ENCODE measurements at places on chromosomes 5 and 9.
A peak's percentile ranks its signal among the peaks of the same experiment; 100 is the strongest.

DNA sequence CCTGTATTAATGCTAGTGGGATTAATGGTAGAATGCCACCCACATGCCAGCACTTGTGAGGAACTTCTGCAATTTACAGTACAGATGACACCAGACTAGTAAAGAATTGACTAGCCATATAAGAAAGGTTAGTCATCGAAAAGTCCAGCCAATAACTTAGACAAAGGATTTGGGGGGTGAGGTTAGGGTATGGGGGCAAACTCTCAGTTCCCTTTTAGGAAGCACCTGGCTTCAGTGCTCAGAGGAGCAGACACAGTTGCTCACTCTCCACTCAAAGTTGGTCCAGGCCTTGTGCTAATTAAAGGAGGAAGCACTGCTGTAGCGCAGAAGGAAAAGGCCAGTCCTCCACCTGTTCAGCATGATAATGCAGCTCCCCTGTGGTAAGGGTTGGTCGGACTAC lies 25.2 kb downstream of the TGFBR1 start:
- DNase-seq, result no peak

DNA sequence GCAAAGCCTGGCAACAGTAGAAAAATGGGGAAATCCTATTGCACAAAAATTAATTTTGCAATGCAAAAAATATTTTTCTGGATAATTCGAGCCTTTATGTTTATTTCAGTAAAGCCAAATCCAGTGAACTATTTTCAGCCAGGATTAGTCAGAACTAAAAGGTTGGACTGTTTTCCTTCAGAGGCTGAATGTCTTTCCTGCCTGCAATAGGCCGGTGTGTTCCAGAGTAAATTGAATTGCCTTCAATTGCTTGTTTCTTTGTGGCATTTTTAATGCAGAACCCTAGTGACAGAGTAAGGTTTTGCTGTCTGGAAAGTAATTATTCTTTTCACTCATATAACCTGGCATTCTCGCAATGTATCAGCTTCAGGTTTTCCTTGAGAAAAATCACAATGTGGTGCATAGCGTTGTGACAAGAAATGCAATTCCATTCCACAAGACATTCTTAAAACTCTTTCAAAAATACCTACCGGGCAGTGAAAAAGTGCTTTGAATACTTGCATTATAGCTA lies 183.7 kb downstream of the GLIS3 start:
- no peak for DNase-seq

DNA sequence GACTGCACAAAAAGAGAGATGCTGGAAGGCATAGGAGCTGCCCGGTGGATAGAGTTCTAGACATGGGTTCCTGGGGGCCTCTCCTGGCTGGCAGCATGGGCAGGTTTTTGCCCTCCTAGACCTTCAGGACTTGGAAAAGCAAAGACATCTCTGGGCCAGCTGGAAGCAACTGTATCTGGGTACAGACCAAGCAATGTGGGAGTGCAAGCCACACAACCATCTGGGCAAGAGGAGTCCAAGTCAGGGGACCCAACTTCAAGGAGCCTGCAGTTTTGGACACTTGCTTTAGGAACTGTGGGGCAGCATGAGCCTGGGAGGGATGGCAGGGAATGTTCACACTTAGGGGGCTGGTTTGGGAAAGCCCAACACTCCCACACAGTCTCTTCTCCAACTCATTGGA lies 323.3 kb downstream of the GADD45G start:
- no peak for DNase-seq

DNA sequence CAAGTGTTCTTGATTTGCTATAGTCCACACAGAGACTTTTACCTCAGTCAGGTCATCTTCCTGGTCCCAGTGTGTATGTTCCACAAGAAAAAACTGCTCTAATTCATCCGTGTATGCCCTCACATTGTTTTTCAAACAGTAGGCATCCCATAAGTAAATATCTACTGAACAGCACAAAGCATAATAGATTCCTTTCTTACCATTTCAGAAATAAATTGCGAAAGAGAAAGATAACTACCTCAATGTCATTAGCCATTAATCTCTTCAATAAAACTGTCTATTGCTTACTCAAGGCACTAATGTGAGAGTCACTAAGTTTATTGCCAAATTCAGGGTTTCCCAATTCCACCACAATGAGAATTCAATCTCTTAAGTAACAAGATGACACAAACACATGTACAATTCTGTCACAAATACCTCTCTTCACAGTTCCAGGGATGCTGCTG lies 9.6 kb downstream of the FBXW2 start:
- no peak for DNase-seq

- no peak for DNase-seq
These were observed 167.3 kb downstream of the TRPM3 start for GRCh38 chr9:70954126-70954525.

DNA sequence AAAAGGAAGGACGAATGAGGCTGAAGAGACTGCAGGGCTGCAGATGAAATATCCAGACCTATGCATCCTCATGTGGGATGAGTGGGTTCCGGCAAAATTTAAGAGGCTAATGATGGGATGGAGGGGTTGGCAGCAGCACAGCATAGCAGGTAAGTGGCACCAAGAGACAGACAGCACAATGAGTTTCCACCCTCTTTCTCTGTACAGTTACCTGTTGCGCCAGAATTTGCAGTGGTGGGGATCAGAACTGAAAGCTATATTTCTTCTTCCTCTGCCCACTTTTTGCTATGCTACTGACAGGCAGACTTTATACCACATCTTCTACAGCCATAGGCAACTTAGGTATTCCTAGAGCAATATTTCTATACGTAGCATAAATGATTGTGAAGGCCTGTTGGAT lies 227.0 kb downstream of the EPB41L4A start:
- DNase-seq, result no peak

GRCh38 chr5:178675922-178676321 lies 49.1 kb upstream of the CLK4 start:
- DNase-seq, result no peak

DNA sequence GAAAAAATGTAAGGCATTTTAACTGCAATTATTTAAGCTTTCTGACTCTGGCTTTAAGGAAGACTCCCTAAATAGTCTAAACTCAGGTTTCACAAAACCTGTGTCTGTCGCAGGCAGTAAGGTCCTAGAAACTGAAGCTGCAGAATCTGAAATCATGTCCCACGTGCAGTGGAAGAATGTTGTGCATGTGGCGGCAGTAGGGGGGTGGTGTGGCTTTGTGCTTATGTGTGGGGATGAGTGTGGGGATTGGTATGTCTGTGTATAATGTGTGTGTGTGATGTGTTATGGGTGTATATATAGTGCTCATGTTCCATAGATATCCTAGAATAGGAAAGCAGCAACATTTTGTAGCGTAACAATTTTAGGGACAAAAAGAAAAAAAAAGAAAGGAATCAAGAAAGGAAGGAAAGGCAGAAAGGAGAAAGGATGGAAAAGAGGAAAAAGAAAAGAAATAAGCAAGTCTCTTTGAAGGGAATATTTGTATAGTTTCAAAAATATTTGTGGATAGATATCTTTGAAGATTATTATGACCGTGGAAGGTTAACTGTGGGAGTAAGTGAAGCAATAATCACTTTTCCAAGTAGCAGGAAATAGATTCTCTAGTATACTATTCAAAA lies 6.6 kb downstream of the ANKDD1B start:
- DNase-seq, result no peak

GRCh38 chr9:98263482-98264357 lies 8.3 kb upstream of the TBC1D2 start:
- DNase-seq, result peak; percentile 80

GRCh38 chr5:96243862-96244261 lies 189.2 kb downstream of the PCSK1 start:
- no peak for DNase-seq

- peak; percentile 58 for DNase-seq
These were observed 61.6 kb downstream of the CXXC5 start for GRCh38 chr5:139709582-139710318.

DNA sequence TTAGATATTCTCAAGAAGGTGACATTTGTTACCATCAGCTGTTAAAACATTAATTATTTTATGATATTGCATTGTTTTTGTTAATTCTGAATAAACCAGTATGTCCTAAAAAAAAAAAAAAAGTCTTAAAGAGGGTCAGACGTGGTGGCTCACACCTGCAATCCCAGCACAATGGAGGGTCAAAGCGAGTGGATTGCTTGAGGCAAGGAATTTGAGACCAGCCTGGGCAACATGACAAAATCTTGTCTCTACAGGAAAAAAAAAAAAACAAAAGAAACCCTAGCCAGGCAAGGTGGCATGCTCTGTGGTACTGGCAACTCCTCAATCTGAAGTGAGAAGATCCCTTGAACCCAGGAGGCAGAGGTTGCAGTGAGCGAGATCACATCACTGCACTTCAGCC lies 46.8 kb downstream of the CYLC2 start:
- DNase-seq, result no peak
